ENCODE measurements at places on chromosomes 11 and 22.

- DNase-seq = no peak
Observed at GRCh38 chr22:20672732-20673131, 101.2 kb upstream of the SERPIND1 start.

DNA sequence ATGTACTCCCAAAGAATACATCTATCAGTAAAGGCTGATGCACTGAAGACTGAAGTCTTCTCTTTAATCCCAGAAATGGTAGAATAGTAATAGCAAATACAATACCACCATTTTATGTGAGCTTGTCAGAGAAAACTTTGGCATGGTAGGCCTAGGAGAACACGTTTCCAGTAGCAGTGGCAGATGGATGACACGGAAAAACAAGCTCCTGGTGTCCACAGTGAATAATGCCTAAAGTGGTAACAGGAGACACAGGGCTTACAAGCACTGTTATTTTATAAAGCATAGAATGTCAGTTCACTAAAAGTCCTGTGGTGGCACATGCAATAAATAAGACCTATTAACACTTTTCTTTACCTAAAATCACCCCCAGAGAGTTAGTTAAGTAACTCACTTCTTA, 277.6 kb downstream of the TTC28 start:
- no peak for DNase-seq

DNA sequence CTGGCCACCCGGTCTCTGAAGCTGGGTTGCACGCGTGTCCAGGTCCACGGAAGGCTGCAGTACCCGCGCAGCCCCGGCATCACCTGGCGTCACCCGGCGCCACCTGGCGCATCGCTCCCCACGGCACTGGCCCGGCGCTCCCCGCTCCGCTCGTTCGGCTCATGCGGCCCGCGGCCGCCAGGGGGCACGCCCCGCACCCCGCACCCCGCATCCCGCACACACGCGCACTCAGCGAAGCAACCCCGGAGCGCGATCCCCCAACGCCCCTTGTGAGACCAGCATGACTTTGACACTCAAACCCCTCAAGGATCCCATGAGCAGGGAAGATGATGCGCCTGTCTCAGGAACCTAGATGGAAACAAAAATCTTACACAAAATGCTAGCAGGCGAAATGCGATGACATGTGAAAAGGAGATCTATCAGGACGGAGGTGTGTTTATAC, 11.9 kb downstream of the B3GNT6 start:
- DNase-seq = peak; percentile 61

GRCh38 chr11:65766535-65766934, 14.2 kb downstream of the AP5B1 start:
- DNase-seq = peak; percentile 66

- DNase-seq = no peak
Observed at GRCh38 chr22:32775957-32776356, 25.5 kb upstream of the TIMP3 start.

DNA sequence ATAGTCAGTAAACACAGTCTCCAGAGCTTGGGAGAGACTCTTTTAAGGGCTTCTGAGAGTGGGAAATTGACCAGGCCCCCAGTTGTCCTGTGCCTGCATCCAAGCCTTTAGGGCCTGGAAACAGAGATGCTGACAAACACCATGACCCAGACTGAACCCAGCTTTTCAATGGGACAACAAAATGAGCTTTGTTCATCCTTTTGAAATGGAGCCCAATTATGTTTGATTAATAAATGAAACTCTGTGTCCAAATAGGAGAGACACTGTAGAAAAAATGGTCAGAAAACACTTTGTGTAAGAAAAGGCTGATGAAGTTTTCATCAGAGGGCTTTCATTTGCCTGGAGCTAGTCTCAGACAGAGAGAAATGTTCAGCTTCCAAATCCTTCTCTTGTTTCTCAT, 146.0 kb downstream of the RRAS2 start:
- no peak for DNase-seq

- no peak for DNase-seq
Observed at GRCh38 chr11:112558691-112559090, 298.0 kb upstream of the PLET1 start.

- DNase-seq = peak; percentile 89
Observed at GRCh38 chr11:67262731-67263675, 3.3 kb upstream of the GRK2 start.

DNA sequence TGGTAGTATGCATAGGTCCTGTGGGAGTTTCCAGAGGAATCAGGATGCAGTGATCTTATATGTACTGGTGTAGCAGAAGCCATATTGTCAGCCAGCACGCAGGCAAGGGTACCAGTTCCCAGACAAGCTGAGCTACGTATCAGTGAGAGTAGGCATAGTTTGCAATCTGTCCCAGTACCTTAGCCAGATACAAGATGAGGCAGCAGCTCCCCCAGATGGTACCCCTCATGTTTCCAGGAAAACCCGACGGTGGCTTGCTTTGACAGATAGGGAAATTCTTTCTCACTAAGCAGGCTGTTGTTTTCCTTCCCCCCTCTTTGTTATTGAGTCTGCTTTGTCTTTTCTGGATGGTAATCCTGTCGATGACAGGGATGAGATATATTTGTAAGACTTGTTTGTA, 109.7 kb upstream of the RRM1 start:
- peak; percentile 76 for DNase-seq

- DNase-seq = no peak
Observed at GRCh38 chr22:42132457-42132856, 1.8 kb upstream of the CYP2D6 start.

DNA sequence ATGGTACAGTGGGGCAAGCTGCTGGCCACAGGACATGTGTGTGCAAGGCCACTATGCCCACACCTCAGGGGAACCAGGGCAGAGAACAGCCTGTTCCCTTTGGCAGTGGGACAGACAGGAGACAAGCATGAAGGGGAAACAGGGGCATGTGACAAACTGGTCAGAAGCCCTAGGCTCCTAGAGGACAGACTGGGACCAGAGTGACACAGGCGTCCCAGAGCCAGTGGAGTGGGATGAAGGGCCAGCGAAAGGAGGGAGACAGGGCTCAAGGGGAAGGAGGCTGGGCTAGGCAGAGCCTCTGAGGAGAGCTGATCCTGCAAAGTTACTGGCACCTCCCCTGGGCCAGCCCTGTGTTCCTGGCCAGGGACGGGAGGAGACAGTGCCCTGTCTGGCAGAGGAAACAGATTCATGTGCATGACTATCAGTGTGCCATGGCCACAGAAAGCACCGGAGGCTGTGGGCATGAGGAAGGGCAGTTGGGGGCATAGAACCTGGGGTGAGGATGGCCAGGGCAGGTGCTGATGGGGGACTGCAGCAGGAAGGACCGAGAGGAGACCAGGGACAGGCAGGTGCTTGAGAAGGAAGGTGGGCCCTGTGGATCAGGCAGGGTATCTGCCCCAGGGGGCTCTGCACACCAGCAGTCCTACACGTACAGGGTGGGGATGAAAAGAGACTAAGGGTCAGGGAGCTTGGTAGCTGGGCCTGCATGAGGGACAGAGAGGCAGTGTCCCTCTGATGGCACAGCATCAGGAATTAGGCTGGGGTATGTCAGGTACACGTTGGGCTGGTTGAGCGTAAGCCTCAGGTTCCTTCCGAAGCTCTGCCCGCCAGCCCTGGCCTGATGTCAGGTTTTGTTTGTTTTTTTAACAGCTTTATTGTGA, 9.8 kb downstream of the DERL3 start:
- DNase-seq = no peak

Measured in common myeloid progenitor, CD34-positive (primary cell).